AG10803 (cell line): ENCODE measurements at places on chromosomes 13 and 19.

DNA sequence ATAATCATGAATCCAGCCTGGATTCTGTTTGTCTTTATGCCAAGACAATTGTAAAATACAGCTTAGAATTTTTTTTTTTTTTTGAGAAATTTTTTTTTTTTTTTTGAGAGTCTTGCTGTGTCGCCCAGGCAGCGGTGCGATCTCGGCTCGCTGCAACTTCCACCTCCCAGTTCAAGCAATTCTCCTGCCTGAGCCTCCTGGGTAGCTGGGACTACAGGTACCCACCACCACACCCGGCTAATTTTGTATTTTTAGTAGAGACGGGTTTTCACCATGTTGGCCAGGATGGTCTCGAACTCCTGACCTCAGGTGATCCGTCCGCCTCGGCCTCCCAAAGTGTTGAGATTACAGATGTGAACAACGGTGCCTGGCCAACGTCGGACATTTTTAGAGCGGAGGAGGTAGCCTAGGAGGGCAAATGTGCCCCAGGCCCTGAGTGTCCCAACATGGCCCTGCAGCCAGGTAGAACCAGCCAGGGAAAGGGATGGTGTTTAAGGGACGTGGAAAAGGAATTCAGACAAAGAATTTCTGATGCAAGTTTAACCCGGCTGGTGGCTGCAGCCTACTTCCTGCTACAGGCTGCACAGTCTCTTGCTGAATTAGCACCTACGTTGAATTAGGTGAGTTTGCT lies 89.8 kb downstream of the GNG7 start:
- DNase-seq = no peak

DNA sequence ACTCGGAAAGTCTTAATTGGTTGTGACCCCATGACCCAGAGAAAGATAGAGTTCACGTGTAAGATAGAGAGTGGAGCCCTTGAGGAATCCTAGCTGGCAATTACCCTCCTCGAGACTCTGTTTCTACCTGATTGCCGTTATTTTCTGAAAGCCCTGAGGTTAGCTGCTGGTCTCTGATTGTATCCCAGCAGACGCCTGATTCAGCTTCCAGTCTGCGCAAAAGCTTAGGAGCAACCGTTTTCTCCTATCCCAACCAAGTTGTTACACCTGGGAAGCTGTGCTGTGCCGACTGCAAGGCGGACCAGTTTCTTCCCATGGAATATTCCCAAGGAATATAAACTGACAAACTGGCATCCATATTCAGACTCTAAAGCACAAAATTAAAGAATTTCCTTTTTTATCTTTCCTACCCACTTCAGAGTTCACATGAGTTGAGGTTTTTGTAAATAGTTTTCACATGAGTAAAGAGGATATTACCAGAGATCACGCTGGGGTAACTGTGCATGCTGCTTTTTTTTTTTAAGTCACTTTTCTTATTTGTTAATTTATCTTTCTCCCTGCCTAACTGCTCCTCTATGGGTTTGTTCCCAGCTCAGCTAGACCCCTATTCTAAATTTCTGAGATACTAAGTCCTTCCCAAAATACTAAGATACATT lies 1.5 kb upstream of the TRPC4 start:
- DNase-seq = peak; percentile 72

DNA sequence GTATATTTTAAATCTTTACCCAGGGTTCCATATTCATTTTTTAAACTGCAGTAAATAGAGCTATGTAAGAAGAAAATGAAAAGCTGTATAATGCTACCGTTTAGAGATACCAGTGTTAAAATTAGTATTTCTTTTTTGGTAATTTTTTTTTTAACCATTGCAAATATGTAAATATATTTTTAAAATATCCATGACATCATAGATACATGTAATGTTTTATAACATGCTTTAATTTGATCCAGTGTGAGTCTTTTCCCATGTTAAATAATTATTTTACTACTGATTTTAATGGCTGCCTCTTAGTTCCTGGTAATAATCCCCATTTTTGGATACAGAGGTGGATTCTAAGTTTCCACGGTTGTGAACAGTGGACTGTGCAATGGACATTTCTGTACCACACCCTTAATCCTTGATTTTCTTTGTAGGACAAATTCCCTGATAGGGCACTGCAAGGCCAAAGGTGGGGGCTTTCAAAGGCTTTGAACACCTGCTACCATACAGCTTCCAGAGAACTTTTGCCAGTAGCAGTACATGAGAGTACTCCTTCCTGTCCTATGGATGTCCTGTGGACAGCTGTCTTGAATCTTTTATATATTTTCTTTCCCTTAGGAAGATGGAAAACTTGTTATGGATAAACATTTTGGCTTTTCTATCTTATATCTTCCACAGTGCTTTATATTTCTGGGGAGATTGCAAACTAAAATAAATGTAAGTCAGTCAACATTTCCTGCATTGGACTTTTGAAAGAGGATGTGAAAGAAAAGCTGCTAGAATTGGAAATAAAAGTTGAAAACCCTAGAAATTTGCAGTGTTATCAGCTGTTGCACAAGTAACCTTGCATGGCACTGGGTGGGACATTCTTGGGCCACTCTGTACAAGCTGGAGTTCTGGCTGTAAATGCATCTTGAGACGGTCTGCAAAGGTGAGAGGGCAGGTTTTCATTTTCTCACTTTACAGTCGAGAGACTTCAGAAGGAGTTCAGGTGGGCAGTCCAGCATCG lies 46.8 kb downstream of the ARHGEF7 start:
- DNase-seq = no peak

GRCh38 chr13:43139921-43140320 lies 116.5 kb downstream of the DNAJC15 start:
- DNase-seq = no peak

DNA sequence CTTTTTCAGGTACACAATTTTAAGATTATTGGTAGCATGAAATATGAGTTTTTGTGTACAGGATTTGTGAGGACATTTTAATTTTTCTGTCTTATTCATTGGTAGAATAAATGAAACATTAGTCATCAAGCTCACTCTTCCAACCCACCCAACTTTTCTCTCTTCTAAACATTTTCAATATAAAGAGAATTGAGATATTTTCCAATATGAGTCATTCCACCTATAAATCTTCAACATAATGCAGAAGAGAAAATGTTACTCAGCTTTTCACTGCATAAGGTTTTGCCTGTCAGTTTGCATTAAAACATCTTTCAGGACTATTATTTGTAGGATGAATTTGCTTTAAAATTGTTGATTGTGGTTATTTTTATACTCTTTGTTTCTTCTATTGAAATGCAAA lies 330.7 kb downstream of the PCDH20 start:
- DNase-seq = peak; percentile 1

DNA sequence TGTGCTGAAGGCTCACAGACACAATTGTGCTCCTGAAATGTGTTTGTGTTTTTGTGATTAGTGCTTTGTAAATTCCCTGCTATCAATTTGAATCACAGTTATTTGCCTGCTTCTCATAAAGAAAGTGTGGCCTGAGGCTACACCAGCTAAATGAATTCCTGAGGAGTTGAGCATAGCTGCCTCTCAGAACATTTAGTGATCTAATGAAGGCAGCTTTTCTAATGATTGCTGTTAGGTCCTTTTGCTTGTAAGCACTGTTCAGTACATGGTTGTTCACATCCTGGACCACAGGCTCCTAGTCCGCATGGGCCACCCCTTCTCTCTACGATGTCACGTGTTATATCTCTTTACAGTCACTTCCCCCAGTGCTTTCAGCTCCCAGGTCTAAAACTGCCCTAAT lies 238.2 kb downstream of the B3GLCT start:
- DNase-seq = no peak

DNA sequence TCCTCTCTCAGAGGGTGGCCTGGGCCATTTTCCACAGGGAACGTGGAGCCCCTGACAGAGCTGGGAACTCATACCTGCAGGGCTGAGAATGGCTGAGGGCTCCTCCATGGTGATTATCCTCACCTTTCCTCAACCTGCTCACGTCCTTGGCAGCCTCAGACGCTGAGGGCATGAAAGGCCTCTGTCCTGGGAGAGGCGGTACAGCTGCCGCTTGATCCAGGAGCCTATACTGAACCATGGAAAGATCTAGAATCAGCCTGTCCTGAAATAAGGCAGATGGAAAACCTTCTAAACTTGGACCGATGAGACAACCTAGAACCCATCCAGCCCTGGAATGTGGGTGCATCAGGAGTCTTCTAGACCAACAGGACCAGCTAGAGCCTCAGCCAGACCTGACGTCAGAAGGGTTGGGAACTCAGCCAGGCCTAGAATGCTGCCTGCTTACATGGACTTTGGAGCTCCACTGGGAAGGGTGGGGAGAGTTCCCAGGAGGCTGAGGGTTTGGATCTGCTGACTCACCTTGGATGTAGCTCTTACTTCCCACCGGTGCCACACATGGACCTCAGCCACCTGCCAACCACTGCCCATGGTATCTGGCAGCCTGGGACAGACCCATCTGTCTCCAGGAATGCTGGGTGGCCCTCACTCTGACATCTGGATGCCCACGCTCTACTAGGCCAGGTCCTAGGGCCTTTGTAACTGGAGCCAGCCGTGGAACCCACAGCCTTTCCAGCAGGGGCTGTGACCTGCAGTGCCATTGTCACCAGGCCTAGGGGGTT lies 7.5 kb downstream of the KCTD15 start:
- peak; percentile 71 for DNase-seq
